Caki2 (cell line): ENCODE measurements at places on chromosomes 1 and 21. TPM values are rescaled to one million over a fixed set of nuclear protein-coding genes. Genes with fewer than 3 reads are reported as not detected.
A peak's percentile ranks its signal among the peaks of the same experiment; 100 is the strongest.

- DNase-seq, result peak; percentile 31
Measured at GRCh38 chr21:44872649-44873355, 688 bp downstream of the PTTG1IP start.

GRCh38 chr1:1245178-1245816 lies 1.2 kb downstream of the C1QTNF12 start:
- no peak for DNase-seq

DNA sequence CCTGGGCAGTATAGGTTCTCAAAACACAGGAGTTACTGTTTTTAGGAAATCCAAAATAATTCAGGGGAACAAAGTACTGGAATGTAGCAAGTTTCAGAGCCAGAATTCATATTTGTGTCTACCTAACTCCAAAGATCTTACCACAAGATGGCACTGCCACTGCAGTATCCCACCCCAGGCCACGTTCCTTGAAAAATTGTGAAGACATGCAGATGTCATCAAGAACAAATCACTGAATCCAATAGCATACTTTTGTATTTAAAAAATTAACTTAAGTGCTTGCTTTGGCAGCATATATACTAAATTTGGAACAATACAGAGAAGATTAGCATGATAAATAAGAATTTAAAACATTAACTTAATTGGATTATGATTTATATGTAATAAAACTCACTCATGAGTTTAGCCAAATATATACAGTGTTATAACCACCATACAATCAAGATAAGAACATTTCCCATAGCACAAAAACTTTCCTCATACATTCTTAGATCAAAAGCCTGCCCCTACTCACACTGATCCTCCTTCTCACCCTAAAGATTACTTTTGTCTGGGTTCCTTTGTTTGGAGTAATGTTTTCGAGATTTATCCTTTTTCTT lies 209.9 kb downstream of the FAF1 start:
- no peak for DNase-seq

- DNase-seq, result peak; percentile 33
Measured at GRCh38 chr1:85109475-85109874, 61.2 kb upstream of the MCOLN3 start.

Gene ARHGEF16
- total RNA-seq, result 2.6 and 3.3 TPM in 2 replicates

Gene HCRTR1
- not detected in 2 replicates for total RNA-seq

Gene CLDN17
- not detected in 2 replicates for total RNA-seq

Gene MAN1C1
- not detected in 2 replicates for total RNA-seq

Gene IL20
- not detected in 2 replicates for total RNA-seq

Gene MMEL1
- 1.5 TPM in 1 of 2 replicates, not detected in the other for total RNA-seq

Gene COQ8A
- total RNA-seq, result 7.7 and 12.2 TPM in 2 replicates
